Femur (tissue), 1 donor: ENCODE measurements at places on chromosomes 16 and 17.

DNA sequence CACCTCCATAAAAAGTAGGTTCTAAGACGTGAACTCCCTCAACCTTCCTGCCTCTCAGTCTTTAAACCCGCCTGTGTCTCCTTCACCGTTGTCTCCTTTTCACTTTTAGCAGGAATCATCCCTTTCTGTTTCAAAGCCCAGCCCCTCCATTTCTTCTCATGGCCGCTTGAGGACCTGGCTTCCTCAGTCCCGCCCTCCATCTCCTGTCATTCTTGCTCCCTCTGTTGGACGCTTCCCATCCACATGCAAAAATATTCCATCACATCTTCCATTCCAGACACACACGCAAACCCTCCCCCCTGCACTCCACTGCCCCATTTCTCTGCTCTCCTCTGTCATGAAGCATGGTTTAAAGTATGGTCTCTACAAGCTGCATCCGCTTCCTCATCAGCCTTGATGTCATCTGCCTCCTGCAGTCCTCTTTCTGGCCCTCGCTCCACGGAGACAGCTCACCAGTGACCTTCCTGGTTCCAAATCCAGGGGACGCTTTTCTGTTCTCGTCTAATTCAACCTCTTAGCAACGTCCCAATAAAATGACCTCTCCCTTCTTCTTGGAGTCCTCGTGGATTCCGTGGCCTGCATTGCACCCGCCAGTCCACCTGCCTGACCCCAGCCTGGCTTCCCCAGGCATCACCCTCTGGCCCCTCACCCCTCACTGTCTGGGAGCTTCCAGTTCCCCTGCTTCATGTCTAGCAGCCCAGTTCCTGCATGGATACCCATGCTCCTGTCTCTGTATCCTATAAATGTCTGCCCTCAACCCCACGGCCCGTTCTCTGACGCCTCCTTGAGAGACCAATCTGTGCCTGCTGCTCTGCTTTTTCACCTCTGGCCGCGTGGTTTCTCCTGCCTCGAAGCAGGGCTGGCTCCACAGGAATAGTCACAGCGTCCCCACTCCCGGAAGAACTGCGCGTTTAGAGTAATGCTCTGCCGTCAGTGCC, 26.2 kb downstream of the ANKRD40 start:
- DNase-seq, result peak; percentile 80

DNA sequence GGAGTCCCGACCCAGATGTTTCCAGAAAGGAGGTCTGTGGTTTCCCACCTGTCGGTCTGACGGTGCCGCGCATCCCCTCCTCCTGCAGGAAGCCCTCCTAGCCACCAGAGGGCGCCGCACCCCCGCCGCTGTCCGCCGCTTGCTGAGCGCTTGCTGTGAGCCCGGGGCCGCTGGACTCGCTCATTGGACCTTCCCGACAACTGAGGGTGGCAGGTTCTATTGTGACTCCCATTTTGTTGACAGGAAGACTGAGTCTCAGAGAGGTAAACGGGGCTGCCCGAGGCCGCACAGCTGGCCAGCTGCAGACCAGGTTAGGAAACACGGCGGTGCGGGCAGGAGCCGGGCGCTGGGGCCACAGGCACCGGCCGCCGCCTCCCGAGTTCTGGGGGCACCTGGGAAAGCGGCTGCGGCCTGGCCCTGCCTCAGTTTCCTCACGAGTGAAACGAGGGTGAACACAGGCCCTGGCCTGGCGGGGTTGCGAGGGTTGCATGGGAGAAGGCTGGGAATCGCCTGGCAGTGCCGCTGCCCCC, 191.1 kb upstream of the CIBAR2 start:
- peak; percentile 82 for DNase-seq

DNA sequence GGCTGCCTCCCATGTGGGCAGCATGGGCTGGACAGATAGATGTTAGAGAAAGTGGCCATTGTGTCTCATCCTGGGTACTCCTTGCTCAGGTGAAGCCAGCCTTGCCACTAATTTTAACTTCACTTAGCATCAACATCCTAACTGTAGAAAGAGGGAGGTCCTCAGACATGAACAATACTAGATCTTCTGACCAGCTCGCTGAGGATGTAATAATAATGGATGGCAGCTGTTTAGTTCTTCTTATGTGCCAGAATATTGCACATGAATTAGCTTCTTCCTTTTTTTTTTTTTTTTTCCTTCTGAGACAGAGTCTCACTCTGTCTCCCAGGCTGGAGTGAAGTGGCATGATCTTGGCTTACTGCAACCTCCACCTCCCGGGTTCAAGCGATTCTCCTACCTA, 232.4 kb downstream of the CCDC182 start:
- no peak for DNase-seq

DNA sequence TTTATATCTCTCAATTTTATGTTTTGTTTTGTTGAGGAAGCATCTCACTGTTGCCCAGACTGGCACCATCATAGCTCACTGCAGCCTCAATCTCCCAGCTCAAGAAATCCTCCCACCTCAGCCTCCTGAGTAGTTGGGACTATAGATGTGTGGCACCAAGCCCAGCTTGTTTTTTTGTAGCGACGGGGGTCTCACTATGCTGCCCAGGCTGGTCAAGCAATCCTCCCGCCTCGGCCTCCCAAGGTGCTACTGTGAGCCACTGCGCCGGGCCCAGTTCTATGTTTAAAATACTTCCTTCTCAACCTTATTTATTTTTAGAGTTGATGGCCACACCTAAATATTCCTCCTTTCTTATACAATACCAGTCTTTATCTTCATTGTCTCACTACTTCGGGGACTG, 1.9 kb upstream of the NFE2L1 start:
- DNase-seq, result no peak

DNA sequence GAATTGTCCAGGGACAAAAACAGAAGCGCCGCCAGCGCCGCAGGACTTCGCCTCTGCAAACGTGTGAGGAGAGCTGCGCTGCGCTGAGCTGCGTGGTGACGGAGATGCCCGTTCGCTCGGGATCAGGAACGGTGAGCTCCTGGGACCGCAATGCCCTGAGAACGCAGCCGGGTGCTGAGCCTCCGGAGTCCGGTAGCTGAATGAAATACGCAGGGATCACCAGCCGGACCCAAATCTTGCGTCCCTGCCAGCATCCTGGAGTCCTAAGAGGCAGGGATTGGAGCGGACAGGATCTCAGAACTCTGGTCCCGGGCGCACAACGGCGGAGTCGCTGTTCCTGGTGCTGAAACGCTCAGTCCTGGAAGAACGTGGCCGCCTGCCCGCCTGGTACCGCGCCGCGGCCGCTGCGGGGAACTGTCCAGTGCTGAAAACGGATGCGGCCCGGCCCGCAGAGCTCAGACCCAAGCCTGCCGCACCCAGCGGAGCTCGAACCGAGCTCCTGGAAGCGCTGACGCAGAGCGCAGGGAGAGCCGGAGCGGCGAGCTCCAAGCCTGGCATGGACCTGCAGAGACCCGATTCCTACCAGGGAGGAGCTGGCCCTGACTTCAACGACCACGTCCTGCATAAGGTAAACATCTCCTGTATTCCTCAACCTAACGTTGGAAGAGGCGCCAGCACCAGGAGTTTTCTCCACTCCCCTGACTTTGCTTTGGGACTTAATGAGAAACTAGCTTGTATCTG, 41.5 kb downstream of the CD300LF start:
- DNase-seq, result peak; percentile 89

- peak; percentile 71 for DNase-seq
These were observed 37.7 kb downstream of the RNF135 start for GRCh38 chr17:31008374-31009041.

- no peak for DNase-seq
These were observed 6.6 kb upstream of the GLIS2 start for GRCh38 chr16:4309102-4309832.
